GM23338 (cell line): ENCODE measurements at places on chromosomes 2 and 18.
A peak's percentile ranks its signal among the peaks of the same experiment; 100 is the strongest.

DNA sequence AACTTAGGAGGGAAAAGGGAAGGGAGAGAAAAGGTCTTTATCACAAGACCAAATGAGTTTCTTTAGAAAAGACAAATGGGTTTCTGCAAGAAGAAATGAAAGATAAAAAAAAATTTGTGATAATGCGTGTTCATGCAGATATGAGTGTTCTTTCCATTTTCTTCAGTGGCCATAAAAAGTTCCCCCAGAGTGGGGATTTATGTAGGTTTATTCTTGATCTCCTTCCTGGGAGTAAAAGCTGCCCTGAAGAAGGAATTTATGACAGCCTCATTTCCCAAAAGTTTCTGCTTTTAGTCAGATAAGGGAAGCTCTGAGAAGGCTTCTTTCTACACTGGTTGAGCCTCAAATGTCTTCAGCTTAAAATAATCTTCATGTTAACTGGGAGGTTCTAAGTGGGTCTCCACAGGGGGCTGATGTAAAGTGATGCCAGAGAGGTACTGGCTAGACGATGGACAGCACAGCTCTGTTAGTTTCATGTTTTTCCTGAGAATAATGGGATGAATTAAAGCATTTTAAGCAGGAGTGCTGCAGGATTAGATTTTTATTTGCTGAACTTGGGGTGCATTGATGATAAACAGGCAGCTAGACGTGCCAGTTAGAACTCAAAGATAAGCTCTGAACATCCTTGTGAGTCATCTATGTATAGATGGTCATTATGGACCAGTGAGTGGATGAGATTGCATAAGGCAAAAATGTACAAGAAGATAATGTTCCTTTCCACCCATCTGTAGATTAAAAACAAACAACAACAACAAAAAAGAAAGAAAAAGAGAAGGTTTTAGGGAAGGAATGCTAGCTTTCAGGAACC lies 99.4 kb upstream of the MSH2 start:
- no peak overlapping the region for H3K4me3 ChIP-seq
- DNase-seq, result no peak
- H3K27ac ChIP-seq, result no peak overlapping the region
- peaks cover 18% of the 10 kb centered on the region for H3K4me1 ChIP-seq
- no peaks in the 10 kb centered on the region for H3K27me3 ChIP-seq

- no peaks in the 10 kb centered on the region for H3K36me3 ChIP-seq
- H3K4me1 ChIP-seq, result no peaks in the 10 kb centered on the region
- no peak for DNase-seq
- H3K4me3 ChIP-seq, result no peak overlapping the region
- H3K27ac ChIP-seq, result no peak overlapping the region
These were observed 130.6 kb upstream of the OTX1 start for GRCh38 chr2:62920070-62920469.

GRCh38 chr2:105796131-105796638 lies 51.5 kb downstream of the NCK2 start:
- H3K4me1 ChIP-seq, result peaks cover 37% of the 10 kb centered on the region
- H3K27me3 ChIP-seq, result no peaks in the 10 kb centered on the region
- H3K4me3 ChIP-seq, result no peak overlapping the region
- H3K36me3 ChIP-seq, result no peaks in the 10 kb centered on the region
- DNase-seq, result no peak

- no peak overlapping the region for H3K27ac ChIP-seq
- DNase-seq, result no peak
- H3K4me3 ChIP-seq, result no peak overlapping the region
- H3K27me3 ChIP-seq, result no peaks in the 10 kb centered on the region
These were observed 893.5 kb downstream of the SUCLG1 start for GRCh38 chr2:83565626-83566025.

GRCh38 chr2:219334076-219334475 lies 1.5 kb upstream of the RESP18 start:
- peaks cover 60% of the 10 kb centered on the region for H3K27me3 ChIP-seq
- no peak overlapping the region for H3K27ac ChIP-seq
- H3K36me3 ChIP-seq, result no peaks in the 10 kb centered on the region
- no peak overlapping the region for H3K4me3 ChIP-seq

DNA sequence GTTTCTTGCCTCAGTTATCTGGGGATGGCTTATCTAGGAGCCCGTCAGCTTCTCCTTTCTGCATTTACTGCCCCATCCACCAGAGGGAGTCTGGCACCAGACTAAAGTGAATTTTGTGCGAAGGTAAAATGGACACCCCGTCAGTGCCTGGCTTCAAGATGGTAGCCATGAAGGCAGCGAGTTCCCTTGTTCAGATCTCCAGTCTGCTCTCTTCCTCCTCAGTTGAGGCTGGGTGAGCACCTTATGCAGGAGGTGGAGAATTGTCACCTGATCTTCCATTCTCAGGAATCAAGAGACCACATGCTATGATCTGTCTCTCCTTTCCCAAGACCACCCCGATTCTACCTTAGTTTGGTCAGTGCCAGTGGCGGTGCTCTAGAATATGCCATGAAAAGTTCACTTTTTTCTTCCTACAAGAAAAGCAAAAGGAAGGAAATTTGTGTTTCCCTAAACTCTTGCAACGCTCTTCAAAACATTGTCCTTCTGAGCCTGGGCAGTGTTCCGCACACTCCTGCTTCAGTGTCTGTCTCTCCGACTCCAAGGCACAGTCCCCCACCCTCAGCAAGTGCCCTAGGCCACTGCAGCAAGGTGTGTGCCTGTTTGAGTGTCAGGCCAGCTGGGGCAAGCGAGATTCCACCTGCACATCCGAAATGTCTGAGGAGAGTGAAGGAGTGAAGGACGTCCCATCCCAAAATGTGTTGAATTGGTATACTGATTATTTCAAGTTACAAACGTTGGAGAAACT lies 168.6 kb downstream of the SS18 start:
- H3K27me3 ChIP-seq, result no peaks in the 10 kb centered on the region
- peak; percentile 84 for DNase-seq
- H3K4me3 ChIP-seq, result no peak overlapping the region
- H3K36me3 ChIP-seq, result no peaks in the 10 kb centered on the region
- H3K27ac ChIP-seq, result no peak overlapping the region
